Hematopoietic multipotent progenitor cell (in vitro differentiated cells): ENCODE measurements at places on chromosomes 12 and 14.

DNA sequence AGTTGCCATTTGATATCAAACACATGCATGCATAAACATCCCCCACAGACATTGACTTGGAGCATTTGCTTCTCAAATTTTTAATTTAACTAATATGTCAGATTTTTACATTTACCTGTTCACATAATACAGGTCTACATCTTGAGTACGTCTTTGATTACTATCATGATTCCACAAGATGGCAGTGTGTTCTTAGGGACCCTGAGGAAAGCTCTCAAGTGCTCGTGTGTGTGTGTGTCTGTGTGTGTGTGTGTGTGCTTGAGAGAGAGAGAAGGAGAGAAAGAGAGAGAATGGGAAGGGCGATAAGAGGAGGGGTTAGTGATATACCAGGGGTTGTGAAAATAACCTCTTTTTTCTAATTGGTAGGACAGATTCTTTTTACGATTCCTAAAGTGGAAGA is 167.1 kb upstream of the OR4E1 start:
- DNase-seq = no peak

- DNase-seq = no peak
Measured at GRCh38 chr14:55715889-55716288, 135.9 kb downstream of the KTN1 start.

GRCh38 chr12:12784911-12785814 is at the start of gene APOLD1:
TSS of gene APOLD1 (plus strand) at chr12:12785659. CDS start at chr12:12785692, 33 bp downstream.
- DNase-seq = no peak

GRCh38 chr12:124480469-124481256 is 86.7 kb downstream of the NCOR2 start:
- no peak for DNase-seq

- no peak for DNase-seq
Measured at GRCh38 chr12:3634348-3634747, 118.6 kb downstream of the CRACR2A start.

DNA sequence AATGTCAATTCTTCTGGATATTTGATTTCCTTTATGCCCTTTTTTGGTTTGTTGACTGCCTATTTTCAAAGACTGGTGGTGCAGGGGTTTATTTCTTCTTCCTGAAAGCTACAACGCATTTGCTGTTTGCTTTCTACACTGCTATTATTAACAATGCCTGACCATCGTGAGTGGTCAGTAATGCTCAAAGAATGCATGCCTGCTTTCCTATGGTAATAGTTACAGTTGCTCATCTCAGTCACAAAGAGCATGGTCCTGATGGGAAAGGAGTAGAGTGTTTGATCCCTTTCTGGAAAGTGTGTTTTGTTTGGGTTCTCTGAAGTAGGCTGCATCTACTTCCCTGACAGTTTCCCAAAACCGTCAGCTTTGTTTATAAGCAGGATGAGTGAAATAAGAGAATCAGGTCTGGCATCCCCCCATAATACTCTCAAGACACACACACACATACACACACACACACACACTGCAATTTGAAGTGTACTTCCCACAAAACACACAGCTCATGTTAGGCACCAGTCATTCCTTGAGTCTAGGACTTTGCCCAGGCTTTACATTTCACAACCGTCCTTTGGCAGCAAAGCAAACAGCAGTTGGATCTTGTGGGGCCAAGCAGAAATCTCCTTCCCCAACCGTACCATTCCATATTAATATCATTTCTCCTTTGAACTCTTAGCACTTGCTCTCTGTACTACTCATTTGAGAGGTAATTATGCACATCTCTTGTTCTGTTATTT is 56.6 kb downstream of the SUDS3 start:
- no peak for DNase-seq

DNA sequence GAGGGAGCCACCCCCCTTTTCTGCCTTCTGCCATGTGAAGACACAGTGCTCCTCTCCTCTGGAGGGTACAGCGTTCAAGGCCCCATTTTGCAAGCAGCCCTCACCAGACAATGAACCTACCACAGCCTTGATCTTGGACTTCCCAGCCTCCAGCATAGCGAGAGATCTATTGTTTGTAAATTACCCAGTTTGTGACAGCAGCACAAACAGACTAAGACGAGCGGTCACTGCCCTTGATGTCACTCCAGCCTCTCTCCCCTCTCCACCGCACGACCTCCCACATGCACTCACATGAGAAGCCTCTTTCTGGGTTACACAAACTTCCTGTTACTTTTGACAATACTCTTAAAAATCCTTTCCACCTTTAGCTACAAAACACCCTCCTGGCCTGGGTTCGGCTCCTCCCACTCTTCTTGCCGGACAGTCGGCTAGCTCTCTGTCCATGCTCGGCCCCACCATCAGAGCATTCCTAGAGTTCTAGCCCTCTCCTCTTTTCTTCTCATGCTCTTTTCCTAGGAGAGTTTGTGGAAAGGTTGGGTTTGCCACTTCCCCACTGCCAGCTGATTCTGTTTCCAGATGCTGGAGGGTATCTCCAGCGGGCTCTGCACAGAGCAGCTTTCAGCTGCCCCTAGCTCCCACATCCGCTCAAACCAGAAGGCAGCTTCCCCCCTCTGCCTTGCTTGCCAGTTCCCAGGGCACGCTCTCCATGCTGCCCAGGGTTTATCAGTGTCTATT is 124.3 kb downstream of the FOXN3 start:
- no peak for DNase-seq

DNA sequence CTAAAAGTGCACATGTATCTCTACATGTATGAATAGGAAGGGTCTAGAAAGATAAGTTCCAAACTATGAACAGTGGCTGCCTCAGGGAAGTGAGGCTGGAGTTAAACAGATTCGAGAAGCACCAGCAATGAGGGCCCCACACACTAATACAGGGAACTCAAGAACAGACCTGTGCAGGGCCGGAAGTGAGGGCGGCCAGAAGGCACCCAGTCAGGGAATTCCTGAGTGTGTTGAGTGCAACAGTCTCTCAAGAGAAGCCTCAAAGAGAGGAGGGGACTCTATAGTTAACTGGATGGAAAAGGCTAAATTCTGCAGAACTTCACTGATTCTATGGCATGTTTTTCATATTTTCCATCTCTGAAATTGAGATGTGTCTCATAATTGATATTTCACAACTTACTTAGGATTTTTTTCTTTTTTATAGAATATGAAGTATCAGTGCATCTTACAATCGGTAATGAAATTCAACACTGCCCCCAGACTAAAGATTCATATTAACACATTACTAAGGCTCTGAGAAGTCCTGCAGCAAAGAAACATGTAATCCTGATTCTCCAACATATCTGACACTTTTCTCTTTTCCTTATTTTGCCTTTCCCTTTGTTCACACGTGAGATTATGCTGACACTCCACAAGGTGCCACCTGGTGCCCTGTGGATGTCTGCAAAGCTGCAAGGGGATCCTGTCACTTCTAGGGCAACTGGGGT is 61.3 kb downstream of the CHGA start:
- no peak for DNase-seq

- no peak for DNase-seq
Measured at GRCh38 chr14:99725774-99726537, 41.9 kb downstream of the CYP46A1 start.

DNA sequence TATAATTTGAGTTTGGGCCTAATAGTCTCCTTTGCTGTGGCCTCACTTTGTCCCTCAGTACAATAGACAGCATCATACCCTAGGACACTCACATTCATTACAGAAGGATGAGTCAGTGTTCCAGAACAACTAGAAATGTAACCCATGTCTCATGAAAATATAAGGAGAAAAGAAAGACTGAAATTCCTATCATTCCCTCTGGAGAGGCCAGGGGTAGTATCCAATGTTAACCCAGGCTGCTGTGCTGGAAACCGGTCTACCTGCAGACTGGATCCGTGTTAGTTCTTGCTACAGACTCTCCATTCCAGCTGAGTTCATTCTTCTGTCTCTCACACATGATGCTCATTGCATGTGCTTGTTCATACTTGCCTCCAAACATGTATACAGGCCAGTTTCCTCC is 75.8 kb upstream of the HOXC13 start:
- DNase-seq = no peak
